ENCODE measurements at places on chromosomes 3 and 15.

GRCh38 chr15:98213346-98213979 lies 253.0 kb downstream of the ARRDC4 start:
- no peak for DNase-seq

DNA sequence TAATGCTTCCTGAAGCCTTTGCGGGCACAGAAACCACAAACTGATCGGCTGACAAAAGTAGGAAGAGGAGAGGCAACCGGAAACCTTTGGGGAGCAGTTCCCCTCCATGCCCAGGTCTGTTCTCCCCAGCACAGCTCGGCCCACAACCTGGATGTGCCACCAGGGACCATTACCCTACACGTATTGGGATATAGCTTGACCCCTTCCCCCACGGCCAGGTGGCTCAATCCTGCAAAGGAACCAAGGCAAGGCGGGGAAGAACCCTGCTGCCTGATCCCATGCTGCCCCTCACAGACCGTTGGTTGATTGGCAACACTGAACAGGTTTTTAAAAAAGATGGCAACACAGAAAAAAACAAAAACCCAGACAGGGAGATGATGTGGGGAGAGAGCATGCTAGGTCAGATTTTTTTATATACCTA lies 19.7 kb upstream of the TCAIM start:
- no peak for DNase-seq

DNA sequence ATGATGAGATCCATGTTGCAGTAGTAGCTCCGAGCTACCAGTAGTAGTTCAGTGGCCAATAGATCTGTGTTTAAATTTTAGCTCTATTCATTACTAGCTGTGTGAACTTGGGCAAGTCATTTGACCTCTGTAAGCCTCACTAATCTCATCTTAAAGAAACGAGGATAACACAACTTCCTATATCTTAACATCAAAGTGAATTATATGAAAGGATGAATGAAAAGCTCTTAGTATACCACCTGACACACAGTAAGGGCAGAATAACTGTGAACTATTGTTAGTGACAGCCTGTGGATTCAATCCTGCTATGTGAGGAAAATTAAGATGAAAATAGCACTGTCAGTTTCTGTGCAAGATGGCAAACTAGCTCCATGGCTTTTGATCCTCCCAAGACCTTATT lies 114.5 kb upstream of the PHLDB2 start:
- DNase-seq: no peak

DNA sequence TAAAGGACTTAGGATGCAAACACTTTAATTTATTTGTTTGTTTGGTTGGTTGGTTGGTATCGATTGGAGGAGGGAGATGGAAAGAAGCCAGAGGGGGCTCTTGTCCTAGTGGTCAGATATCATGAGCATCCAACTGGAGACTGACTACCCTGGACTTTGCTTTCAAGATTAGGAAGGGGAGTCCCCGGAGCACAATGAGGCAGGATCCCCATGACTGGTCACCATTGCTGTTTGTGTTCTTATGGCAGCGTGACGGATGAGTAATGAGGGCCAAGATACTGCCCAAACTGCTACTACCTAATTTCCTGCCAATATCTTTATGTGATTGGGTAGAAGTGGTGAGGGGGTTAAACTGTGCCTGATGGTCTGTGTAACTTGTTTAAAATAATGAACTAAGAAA lies 354.6 kb upstream of the ROPN1 start:
- DNase-seq: no peak

DNA sequence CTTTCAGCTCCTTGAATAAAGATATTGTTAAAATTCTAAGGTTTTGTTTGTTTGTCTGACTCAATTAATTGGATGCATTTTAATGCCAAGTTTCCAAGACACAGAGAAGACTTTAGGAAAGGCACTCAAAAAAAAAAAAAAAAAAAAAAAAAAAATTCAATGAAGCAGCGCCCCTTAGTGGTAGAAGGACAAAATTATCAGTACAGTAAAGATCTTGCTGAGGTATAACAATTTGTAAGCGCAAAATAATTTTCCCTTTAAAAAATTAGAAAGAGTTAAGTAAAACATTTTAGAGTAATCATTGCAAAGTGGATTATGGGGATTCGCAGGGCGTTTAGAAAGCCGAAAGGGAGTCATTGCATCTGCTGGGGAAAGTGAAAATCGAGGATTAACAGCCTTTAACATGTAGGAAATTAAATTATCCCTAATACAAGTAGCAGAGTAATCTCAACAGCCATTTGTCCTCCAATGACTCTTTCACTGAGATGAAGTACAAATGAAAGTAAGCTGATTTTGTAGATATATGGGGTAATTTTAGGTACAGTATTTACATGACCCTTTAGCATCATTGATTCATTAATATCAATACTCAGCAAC lies 5.8 kb upstream of the DIS3L start:
- DNase-seq: no peak

- no peak for DNase-seq
Observed at GRCh38 chr15:48451736-48452135, 120.5 kb downstream of the DUT start.

DNA sequence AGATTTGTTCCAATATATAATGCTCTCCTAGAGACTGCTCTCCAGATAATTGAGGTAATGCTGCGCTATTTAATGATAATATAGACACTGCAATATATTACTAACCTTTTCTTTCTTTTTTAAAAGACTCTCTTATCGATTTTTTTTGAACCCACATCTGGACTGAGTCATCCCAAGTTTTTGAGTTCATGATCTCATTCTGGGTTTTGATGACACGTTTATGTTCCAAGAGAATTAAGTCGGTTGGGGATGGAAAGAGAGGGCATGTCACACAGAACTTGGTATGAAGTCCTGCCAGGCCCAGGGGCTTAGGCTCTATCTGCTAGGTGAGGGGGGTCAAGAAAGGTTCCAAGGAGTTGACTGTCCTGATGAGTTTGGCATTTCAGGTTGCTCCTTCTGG lies 431.1 kb downstream of the MFSD1 start:
- DNase-seq: no peak

DNA sequence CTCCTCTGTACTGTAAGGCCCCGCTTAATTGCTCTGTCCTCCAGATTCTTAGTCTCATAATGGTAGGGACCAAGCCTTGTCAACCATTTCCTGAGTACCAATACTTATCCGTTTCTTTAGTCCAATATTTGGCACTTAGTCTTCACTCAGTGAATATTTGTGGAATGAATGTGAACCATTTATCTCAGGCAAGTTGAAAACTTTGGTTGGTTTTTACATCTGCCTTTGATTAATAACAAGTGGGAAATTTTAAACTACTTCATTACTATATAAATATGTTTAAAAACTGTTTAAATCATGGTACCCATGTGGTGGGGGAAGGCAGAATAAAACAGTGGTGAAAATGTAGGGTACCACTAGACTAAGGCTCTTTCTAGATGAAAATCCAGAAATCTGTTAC lies 15.2 kb downstream of the CA12 start:
- peak; percentile 72 for DNase-seq

- peak; percentile 71 for DNase-seq
Observed at GRCh38 chr3:10557781-10558373, 52.5 kb upstream of the ATP2B2 start.

GRCh38 chr15:58247855-58248842 lies 110.0 kb downstream of the AQP9 start:
- no peak for DNase-seq

- DNase-seq: no peak
Observed at GRCh38 chr15:27774638-27775037, 324.5 kb downstream of the OCA2 start.

DNA sequence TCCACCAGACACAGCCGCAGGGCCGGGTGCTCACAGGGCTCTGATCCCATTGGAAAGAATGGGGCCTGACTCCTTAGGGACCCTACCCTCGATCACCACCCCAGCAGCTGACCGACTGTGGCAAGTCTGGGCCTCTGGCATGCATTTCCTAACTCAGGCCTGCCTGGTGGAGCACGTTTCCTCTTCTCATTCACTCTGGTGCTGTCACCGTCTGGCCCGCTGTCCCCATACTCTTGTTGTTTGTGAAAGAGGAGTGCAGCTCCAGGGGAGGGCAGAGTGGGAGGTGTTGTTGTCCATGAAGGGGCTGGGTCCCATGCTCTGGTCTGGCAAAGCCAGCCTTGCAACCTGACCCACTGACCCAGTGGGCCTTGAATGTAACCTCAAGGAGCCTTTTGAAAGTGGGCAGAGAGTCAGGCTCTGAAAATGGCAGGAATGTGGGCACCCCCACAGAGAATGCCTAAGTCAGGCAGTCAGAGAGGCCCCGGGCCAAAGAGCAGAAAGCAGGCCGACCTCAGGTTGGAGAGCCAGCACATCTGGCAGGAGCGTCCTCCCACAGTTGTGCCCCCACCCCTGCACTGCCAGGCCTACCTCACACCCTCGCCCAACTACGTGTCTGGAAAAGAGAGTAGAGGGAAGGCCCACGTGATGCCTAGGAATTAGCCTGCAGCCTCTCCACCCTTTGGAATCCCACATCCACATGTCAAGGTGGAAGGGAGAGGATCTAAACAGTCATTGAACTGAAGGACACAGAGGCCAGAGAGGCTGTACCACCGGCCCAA lies 10.9 kb downstream of the SEMA7A start:
- peak; percentile 77 for DNase-seq

GRCh38 chr15:51313074-51313393 lies 25.4 kb downstream of the CYP19A1 start:
- peak; percentile 79 for DNase-seq

GRCh38 chr3:54053211-54053610 lies 69.1 kb upstream of the CACNA2D3 start:
- peak; percentile 8 for DNase-seq

- DNase-seq: no peak
Observed at GRCh38 chr3:10635446-10636076, 130.2 kb upstream of the ATP2B2 start.

- DNase-seq: no peak
Observed at GRCh38 chr15:56690733-56691132, 42.6 kb downstream of the ZNF280D start.

Data from fibroblast of lung (primary cell).